ENCODE measurements at places on chromosomes 12 and 14.

DNA sequence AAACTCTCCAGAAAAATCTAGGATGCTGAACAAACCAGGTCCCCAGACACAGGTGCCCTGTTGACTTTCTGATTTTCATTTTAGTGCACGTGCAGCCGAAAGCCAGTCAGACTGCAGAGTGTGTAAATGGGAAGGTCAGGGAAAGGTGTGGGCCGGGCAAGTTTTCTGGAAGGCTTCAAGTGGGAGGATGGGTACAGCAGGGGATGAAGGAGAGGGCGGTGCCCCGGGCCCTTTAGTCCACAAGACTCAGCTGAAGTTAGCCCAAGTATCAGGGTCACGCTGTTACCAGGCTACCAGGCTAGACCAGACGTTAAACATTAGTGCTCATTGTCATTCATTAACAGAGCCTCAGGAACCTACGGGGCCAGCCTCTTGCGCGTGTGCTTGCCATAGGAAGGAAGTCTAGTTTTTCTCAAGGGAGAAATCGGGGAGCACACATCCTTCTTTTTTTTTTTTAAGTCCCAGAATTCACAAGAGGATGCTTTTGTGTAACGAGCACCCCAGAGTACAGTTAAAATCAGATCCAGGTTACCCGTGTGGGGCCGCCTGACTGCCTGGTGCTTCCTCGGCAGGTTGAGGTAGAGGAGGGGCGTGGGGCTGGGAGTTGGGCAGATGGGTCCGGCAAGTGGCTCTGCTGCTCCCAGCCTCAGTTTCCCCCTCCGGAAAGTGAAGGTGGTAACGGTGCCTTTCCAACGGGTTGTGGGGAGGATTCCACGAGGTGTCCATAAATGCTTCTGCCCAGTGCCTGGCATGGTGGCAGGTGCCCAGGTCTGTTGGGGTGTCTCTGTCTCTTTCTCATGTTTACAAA is 19.1 kb downstream of the BCL7A start:
- DNase-seq, result no peak

GRCh38 chr14:36129181-36129580 is 47.3 kb downstream of the PTCSC3 start:
- no peak for DNase-seq

GRCh38 chr14:90850487-90850886 is 34.3 kb upstream of the TTC7B start:
- no peak for DNase-seq

- DNase-seq, result no peak
These were observed 353.9 kb downstream of the DUSP6 start for GRCh38 chr12:88998421-88998820.

DNA sequence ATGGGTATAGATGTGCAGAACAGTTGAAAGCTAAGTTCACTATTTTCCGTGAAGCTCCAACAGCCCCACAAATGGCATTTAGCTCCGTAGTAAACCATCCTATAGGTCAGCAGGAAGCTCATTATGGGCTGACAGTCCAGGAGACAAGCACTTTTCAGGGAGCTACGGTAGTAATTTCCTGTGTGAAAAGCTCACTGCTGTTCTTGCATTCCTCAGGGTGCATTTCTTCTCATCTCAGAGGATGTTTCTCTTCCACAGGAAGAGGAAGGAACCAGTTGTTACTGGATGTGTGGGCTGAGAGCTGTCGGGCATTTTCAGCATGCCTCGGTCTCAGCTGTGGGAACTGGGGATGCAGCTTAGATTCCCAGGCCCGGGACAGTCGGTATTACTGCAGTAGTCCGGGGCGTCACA is 72.8 kb downstream of the GALNT4 start:
- DNase-seq, result no peak

All from T-helper 9 cell (primary cell).